ENCODE measurements at places on chromosomes 3 and 15.

DNA sequence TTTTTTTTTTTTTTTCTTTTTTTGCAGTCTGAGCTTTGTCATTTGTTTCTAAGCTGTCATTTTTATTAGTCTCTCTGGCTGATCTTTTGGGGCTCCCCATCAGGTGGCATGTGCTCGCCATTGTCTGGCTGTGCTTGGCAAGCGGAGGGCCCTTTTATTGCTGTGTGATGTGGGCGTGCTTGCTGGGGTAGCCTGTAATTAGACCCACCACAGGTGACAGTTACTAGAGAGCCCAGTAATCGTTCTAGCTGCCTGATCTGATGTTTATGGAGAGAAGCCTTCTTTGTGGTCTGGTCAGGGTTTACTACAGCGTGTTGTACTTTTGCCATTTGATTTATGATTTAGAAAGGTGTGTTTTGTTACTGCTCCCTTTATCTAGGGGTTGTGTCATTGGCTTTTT lies 179.9 kb downstream of the MCTP2 start:
- DNase-seq, result no peak

DNA sequence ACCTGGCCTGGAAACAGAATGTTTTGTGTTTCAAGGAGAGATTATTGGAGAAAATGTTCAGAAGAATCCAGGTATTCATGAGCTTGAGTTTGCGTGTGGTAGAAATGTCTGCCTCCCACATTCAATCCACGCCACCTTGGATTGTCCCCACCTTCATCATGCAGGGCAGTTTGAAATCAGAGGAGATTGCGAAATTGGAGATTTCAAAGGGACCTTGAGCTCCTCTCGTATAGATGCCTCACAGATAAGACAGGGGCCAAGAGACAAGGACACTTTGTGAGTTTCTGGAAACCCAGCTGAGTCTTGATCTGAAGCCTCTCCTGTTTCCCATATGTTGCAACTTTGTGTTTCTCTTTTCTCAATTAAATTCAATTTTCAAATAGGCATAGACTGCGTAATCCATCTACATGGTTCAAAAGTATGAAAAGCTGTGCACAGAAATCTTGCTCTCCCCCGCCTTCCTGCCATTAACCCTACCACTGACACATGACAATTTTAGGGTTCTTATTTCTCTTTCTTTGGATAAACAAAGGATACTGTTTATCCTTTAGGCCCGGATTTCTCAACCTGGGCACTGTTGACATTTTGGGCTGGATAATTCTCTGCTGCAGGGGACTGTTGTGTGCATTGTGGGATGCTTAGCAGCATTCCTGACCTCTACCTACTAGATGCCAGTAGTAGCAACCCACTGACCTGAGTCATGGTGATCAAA lies 53.8 kb downstream of the CMTM8 start:
- no peak for DNase-seq

DNA sequence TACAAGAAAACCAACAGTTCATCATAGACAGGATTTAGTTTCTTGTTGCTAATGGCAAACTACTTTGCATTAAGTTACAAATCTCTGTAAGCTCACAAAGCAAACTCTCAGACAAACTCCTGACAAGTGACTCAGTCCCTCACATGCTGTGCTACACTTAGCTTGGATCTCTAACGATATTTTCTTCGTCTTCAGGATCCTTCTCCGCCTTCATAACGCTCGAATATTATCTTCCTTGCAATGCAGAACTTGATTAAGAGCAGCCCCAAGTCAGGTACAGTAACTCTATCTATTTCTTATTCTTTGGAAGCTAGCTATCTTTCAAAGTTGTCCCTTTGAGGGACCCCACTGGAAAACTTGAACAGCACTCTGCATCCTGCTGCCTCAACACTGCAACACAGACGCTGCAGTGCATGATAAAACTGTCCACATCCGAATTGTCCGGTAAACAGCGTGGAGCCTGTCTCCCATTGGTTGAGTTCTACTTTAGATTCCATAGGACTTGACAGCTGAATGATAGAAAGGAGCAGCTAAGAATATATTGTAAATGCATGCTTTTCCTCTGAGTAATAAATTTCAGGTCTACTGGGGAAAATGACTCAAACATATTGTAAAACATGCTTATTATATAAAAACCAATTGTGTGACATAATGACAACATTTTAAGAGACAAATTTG lies 61.3 kb downstream of the UACA start:
- DNase-seq, result no peak

DNA sequence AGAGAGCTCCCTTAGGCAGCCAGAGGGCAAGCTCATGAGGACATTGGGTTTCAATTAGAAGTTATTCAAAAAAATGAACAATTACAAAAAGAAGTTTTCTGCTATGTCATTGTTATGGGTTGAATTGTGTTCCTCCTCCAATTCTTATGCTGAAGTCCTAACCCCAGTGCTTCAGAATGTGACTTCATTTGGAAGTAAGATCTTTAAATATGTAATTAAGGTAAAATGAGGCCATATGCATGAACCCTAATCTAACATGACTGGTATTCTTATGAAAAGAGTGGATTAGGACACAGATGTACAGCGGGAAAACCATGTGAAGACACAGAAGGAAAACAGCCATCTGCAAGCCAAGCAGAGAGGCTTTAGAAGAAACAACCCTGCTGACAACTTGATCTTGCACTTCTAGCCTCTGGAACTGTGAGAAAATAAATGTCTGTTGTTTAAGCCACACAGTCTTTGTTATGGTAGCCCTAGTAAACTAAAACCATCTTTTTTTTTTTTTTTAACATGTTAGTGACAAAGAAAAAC lies 929.6 kb downstream of the EPHA3 start:
- DNase-seq, result no peak

DNA sequence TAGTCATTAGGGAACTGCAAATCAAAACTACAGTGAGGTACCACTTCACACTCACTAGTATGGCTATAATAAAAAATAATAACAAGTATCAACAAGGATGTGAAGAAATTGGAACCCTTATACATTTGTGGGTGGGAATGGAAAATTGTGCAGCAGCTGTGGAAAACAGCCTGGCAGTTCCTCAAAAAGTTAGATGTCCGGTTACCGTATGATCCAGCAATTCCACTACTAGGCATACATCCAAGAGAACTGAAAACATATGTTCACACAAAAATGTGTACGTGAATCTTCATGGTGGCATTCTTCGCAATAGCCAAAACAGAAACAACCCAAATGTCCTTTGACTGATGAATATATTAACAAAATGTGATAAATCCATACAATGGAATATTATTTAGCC lies 187.9 kb upstream of the LYSMD4 start:
- no peak for DNase-seq
